Suprapubic skin (tissue), 4 donors: ENCODE measurements at places on chromosomes 2 and 18.

DNA sequence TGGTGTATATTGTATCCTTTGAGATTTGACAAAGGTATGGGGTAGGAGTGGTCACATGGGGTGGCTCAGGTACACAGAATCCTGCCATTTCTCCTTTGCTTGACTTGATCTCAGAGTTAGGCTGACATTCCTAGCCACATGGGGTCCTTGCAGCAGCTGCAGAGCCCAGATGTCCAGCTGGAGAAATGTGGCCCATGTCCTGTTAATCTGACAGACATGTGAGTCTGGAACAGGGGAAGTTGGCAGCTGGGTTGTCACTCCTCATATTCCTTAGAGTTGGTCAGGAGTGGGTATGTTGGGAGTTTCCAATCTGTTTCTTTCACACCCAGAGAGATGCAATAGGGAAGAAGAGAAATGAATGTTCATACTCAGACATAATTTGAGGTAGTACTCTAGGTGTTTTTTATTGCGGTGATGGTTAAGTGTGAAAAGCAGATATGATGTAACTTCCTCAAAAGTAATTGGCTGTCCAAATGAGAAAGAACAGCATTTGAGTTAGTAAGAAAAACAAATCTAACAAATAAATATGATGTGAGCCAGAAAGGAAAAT, 402.6 kb upstream of the MEIS1 start:
- no peak for DNase-seq

- no peak for DNase-seq
These were observed 166.5 kb downstream of the RPIA start for GRCh38 chr2:88857951-88858411.

DNA sequence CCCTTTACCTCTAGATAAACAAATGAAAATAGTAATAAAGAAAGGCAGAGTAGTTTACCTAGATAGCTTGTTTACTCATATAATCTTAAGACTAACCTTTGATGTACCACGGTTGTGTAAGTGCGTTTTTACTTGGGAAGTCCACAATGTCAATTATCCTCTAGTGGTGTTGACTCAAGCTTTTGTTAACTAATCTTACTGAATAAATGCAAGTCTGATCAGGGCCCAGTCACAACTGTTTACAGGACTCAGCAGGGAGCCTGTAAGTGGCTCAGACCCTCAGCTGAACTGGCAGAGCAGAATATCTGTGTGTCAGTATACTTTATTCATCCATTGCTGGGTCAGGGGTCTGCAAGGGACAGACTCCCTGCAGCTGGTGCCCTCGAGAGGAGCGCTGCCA, 98.1 kb upstream of the ACAA2 start:
- DNase-seq, result no peak

- no peak for DNase-seq
These were observed 110.2 kb upstream of the CDH2 start for GRCh38 chr18:28287146-28287545.

DNA sequence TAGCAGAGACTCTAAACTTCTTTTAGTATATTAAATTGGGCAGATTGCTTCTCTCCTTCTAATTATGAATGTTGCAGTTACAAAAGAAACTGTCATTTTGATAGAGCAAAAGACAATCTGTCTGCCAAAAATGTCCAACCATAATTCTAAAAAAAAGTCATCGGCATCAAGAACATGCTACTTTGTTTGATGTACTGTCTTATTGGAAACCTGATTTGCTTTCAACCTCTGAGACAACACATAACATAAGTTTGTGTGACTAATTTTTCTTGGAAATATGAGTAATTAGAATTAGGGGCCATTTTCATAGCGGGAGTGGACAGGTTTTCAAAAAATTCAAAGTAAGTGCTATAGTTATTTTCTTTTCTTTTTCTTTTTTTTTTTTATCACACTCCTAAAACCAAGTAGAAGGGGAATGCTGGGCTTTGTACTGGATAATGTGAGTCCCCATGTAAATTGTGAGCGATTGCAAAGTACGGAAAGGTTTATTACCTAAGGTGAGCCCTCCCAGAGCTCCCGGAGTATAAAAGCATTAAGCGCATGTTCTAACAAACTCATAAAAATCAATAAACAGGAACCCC, 59.1 kb downstream of the ZEB2 start:
- no peak for DNase-seq

DNA sequence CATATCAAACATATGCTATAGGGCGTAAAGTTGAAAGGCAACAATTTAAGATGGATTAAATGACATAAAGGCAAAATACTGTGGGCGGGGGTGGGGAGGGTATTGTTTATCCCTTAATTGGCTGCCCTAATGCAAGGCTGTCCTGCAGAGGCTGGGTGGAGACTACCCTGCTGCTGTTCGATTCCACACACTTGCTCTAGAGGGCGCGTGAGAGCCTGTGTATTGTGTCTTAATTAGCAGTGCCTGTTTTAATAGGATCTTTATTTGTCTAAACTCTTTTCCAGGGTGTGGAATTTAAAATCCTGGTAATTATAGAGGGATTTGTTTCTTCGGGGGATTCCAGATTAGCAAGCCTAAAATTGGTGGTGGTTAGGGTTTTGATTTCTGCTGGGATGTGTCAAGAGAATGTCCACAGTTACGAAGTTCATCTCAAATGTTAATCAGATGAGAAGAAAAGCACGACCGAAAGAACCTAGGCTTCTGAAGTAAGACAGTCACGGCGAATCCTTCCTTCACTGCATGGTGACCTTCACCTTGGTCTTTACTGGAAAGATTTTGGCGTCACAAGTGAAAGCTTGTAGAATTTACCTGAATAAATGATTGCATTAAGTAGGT, 103.5 kb upstream of the MAP3K20 start:
- DNase-seq, result no peak

DNA sequence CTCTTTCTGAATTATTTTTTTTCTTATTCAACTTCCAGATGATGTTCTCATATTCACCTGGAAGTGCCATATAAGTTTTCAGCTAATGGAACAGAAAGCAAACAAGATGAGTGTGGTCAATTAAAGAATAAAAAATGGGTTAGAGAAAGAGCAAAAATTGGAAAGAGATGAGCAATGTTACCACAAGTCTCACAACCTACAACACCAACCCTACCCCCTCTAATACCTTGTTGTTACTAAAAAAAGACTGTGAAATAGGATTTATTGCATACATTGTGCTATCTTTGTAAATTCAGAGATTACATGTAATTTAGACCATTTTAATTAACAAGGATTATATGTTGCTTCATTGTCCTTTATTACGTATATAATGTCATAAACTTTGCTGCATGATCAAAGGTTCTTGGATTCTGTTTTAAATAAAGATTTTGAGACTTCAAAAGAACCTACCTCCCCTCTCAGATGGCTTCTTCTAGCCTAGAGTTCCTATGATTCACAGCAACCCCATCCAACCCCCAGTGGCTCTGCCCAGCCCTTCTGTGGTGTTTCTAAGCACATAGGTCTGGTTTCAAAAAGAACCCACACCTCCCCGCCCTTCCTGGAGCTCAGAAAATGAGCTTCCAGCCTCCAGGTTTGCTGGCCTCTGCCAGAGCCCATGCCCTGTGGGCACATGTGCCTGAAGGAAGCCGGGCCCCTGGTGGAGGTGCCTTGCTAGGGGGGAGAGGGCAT, 24.7 kb downstream of the LGALSL start:
- no peak for DNase-seq

- no peak for DNase-seq
These were observed 23.8 kb downstream of the ABCB11 start for GRCh38 chr2:169007356-169007755.

GRCh38 chr2:107817378-107817777, 9.3 kb upstream of the RGPD4 start:
- DNase-seq, result no peak

- peak; percentile 62 for DNase-seq
These were observed 51.7 kb downstream of the KCNIP3 start for GRCh38 chr2:95348609-95349567.

DNA sequence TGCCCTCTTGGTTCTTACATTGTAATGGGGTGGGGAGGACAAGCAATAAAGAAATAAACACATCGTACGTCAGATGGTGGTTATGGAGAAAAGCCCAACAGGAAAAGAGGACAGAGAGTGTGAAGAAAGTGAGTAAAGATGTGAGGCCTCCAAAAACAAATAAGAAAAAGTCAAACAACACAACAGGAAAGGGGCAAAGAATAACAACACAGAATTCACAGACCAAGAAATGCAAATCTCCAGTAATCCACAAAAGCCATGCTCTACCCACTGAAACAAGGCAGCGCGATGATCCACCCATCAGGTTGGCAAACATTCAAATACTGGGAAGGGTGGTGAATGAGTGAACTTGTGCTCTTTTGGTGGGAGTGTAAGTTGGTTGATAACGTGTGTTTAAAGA, 16.7 kb upstream of the DUSP2 start:
- DNase-seq, result no peak

GRCh38 chr2:24926602-24927252, 6.7 kb upstream of the ADCY3 start:
- DNase-seq, result peak; percentile 89

GRCh38 chr2:54522624-54523281, 66.6 kb downstream of the SPTBN1 start:
- DNase-seq, result no peak

- peak; percentile 76 for DNase-seq
These were observed 8.0 kb upstream of the ITGB6 start for GRCh38 chr2:160207804-160208654.

- no peak for DNase-seq
These were observed 23.2 kb upstream of the ACSL3 start for GRCh38 chr2:222837643-222838056.

- DNase-seq, result no peak
These were observed 8.5 kb upstream of the CYBRD1 start for GRCh38 chr2:171513719-171514160.

- no peak for DNase-seq
These were observed 15.7 kb upstream of the OLA1 start for GRCh38 chr2:174263997-174264396.

DNA sequence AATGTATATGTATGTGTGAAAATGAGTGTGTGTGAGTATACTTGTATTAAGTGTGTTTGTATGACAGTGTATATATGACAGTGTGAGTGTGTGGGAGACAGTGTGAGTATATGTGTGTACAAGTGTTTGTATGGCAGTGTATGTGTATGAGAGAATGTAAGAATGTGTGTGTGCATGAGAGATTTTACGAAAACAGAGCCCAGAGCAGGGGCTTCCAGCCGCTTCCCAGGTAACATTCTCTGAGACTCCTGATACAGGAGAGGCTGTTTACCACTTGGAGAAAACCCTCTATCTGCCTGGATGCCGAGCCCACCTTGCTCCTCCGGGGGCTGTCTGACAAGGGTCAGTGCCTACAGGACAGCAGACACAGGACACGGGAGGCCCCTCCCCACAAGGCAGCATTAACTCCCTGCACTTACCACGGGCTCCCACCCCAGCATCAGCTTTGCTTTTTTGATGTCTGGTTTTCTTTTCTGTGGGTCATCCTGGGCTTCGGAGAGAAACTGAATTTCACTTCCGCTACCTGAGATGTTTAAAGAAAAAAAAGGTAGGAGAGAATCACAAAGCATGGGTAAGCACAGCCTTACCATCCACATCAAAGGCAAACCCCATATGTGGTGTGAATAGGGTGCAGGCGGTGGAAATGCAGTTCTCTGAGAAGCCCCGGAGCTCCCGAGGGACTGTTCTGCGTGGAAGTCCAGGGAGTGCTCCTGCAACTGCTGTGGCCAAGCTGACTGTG, 97.6 kb downstream of the UXS1 start:
- no peak for DNase-seq

DNA sequence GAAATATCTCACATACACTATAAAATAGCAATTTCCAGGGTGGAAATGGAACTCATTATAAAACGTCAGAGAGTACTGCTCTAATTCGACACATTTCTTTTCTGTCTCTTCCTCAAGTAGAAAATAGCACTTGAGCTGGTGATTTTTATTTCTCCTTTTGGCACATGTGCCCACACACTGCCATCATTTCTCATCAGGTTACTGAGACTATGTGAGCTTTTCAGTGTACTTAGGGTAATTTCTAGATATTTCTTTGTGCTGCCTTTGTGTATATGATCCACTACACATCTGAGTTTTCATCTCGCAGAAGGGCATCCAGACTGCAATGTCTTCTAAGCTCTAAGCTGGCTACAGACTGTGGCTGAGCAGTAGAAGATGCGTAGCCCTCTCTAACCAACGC, 62.1 kb upstream of the PGAP1 start:
- DNase-seq, result no peak

DNA sequence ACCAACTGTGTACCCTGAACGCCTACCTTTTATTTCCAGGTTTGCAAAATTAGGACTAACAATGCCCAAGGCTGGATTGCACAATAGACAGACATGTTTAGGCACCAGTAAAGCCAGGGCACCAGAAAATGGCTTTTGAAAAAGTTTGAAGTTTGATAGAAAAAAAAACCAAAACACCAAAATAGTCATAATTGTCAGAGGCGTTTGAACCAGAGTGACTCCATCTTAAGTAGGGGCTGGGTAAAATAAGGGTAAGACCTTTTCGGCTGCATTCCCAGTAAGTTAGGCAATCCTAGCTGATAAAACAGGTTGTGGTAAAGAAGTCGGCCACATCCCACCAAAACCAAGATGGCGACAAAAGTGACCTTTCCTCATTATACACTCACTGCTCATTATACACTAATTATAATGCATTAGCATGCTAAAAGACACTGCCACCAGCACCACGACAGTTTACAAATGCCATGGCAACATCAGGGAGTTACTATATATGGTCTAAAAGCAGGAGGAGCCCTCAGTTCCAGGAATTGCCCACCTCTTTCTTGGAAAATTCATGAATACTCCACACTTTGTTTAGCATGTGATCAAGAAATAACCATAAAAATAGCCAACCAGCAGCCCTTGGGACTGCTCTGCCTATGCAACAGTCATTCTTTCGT, 105.1 kb upstream of the MSH2 start:
- DNase-seq, result no peak

DNA sequence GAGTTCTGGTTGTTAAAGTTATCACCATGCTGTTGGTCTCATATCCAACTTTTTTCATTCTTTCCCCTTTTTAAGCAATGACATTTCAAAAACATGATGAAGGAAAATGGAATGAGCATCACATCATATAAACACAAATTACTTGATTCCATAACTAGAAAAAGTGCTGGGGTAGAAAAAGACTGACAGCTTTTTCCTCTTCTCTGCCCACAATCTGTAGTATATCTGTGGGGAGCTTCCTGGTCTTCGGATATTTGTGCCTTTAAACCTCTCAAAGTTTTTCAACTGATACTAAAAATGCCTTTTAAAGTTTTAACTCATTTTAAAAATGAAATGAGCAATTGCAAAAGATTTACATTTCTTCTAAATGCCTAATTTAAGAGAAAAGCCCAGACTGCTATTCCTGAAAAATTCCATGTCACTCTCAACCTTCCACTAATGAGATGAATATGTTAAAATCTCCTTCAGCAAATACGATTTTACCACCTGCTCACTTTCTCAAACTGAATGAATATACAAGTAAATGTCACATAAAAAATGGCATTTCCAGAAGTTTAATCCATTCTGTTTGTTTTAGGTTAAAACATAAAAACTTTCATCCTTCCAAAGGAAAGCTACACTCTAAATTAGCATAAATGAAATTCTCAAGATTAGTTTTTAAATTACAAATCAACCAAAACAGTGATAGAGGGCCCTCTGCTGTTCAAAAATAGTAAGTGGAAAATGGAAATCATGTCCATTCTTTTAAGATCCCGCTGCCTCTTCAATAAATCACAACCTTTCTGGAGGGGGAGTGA, 2.1 kb downstream of the DNAH7 start:
- DNase-seq, result no peak
